ENCODE measurements at places on chromosomes 7 and 10.

DNA sequence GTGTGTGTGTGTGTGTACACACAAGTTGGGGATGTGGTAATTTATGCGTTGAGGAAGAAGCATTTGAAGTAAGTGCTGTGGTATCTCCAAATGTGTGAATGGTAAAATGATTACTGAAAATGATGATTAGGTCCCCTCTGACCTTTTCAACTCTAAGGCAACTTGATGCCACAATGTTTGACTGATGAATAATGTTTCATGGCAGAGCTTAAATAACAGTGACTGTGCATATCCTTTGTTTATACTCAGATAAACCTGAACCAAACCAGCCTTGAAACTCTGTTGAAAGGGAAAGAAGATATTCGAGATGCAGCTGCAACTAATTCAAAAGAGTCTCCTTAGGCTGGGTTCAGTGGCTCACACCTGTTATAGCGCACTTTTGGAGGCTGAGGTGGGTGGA, 64.8 kb upstream of the YAE1 start:
- no peak for DNase-seq

- no peak for DNase-seq
Observed at GRCh38 chr7:106891548-106892410, 26.7 kb downstream of the PIK3CG start.

- DNase-seq, result no peak
Observed at GRCh38 chr7:32670110-32671025, 175.1 kb downstream of the AVL9 start.

GRCh38 chr7:139521439-139521838, 2.0 kb upstream of the CLEC2L start:
- no peak for DNase-seq

DNA sequence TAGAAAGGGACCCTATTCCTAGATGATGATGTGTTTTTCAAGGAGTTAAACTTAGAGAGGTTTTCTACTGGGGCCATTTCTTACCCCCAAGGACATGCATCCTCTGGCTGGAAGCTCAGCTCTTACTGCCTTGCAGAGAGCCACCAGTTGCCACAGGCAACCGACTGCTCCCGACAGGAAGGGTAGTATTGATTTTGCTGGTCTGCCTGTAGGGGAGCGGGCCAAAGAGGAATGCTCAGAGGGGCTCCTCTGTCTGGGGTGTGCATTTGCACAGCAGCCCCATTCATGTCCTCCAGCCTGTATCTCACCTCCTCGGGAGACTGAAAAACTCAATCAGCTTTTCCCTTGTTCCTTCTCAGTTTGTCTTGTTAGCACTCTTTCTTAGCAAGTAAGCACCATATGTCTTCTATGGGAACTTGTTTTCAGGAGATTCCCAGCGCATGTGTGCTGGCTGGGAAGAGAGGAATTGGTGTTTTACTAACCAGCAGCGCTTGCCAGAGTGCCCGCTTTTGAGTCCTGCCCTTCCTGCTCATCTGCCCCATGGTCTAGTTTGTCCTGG, 739.0 kb upstream of the GALNT17 start:
- no peak for DNase-seq

- no peak for DNase-seq
Observed at GRCh38 chr10:71241114-71241829, 28.9 kb downstream of the UNC5B start.

GRCh38 chr10:34567659-34568253, 247.3 kb downstream of the PARD3 start:
- DNase-seq, result no peak

GRCh38 chr7:107138696-107139420, 29.9 kb upstream of the HBP1 start:
- no peak for DNase-seq

DNA sequence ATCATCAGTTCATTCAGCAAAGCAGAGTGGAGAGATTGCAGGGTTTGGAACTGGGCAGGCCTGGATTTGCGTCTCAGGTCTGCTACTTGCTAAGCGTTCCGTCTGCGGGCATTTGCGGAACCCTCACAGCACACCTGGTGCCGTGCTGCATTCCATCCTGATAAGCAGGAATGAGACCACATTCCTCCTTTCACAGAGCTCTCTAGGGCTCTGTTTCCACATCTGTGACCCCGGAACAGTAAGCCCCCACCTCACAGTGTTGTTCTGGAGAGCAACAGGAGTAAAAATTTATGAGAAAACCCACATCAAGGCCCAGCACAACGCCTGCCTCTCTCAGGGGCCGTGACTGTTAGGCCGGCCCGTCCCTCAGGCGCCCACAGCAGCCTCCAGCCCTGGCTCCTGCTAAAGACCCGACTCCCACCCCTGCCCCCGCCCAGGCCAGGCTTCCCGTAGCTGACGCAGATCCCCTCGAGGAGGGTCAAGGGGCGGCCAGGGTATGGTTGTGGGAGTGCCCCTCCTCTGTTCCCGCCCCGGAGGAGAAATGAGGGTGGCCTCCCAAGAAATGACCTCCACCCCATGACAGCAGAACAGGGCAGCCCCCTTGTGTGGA, 128.9 kb downstream of the RGS10 start:
- DNase-seq, result no peak

GRCh38 chr10:31770307-31770902, 158.2 kb downstream of the ARHGAP12 start:
- peak; percentile 67 for DNase-seq

DNA sequence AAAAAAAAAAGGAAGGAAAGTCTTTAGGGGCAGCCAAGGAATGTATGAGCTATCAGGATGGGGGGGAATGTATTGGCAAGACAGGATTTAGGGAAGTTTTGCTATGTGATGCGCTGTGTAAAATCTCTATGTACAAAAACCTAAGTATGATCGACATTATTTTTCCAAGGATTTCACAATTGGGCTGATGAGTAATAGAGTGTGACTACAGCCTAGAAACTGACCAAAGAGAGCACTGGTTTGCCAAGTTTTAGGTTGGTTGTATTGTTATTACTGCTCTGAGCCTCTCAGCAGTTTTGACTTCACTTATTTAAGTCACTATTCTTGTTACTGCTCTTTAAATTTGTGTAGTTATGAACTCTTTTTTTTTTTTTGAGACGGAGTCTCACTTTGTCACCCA, 107.3 kb downstream of the NRCAM start:
- DNase-seq, result no peak
